SJSA1 (cell line): ENCODE measurements at places on chromosomes 12 and 14. TPM values are rescaled to one million over a fixed set of nuclear protein-coding genes. Genes with fewer than 3 reads are reported as not detected.

The DLK1 gene
- total RNA-seq = not detected in 2 replicates

The LMO3 gene
- not detected in 2 replicates for total RNA-seq

The PTHLH gene
- total RNA-seq = 3.8 and 4.4 TPM in 2 replicates

GRCh38 chr12:122029620-122030423 lies 8.1 kb downstream of the BCL7A start:
- DNase-seq = no peak

GRCh38 chr14:50335989-50336824 lies 24.1 kb downstream of the DMAC2L start:
- DNase-seq = no peak

DNA sequence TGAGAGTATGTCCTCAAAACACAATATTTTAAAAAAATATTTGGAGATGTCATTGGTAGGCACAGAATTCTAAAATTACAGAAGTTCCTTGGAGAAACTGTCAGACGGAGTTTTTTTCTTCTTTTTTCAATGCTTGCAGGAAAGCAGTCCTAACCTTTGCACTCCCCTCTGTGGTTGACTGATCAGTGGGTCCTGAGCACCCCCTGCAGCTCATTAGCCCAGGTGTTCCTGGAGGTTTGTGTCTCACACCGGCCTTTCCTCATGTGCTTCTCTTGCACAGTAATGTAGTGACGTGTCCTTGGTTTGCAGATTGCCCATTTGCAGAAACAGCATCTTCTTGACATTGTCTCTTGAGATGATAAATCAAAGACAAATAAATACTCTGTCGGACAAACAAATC lies 513.0 kb downstream of the TMEM121 start:
- DNase-seq = no peak

DNA sequence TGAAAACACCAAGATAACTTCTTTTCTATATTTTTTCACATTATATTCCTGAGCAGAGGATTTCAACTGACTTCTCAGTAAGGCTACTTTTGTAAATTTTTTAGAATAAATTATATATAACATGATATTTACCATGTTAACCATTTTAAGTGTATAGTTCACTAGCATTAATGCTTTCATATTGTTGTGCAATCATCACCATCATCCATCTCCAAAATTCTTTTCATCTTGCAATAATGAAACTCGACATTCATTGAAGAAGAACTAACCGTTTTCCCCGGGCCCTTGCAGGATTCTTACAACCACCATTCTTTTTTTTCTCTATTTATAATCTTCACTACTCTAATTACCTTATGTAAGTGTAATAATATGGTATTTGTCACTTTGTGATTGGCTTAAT lies 1036.1 kb downstream of the LRFN5 start:
- no peak for DNase-seq

DNA sequence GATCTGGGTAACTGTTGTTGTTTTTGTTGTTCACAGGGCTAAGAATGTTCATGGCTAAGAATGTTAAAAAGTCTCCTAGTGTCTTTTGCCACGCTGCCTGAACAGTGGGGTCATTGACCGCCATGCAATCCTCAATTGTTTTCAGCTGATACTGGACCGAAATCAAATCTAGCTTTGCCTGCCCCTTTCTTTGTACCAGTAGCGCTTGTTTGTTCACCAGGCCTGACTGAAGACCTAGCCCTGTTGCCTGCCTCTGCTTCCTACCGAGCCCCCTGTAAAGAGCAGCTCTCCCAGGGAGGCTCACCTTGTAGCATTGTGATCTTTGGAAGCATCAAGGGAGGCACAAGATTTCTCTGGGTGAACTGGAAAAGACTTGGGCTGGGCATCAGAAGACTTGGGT lies 6.7 kb downstream of the PSEN1 start:
- no peak for DNase-seq

- DNase-seq = no peak
These were observed 8.0 kb upstream of the ITGA5 start for GRCh38 chr12:54427106-54427505.

GRCh38 chr12:112133418-112133817 lies 8.1 kb downstream of the TRAFD1 start:
- DNase-seq = no peak

- no peak for DNase-seq
These were observed 162.4 kb upstream of the FSCB start for GRCh38 chr14:44669496-44669895.

DNA sequence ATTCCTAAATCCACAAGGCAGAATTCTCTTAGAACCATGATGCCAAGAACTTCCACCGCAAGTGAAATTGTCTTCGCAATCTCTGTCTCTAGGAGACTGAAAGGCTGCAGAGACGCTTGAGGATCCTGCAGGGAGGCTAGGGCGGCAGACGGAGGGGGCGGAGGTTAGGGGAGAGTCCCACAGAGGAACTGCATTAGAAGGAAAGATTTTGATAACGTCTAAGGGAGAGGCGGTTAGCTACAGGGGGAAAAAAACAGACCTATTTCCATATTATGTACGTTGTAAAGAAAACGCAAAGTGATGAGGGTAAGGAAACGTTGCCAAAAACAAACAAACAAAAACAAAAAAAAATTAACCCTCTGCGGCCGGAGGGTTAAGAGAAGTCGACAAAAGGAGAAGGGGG lies 595 bp downstream of the KLHL28 start:
- DNase-seq = peak; percentile 45
